ENCODE measurements at places on chromosomes 4 and X. TPM values are rescaled to one million over a fixed set of nuclear protein-coding genes. Genes with fewer than 3 reads are reported as not detected.

DNA sequence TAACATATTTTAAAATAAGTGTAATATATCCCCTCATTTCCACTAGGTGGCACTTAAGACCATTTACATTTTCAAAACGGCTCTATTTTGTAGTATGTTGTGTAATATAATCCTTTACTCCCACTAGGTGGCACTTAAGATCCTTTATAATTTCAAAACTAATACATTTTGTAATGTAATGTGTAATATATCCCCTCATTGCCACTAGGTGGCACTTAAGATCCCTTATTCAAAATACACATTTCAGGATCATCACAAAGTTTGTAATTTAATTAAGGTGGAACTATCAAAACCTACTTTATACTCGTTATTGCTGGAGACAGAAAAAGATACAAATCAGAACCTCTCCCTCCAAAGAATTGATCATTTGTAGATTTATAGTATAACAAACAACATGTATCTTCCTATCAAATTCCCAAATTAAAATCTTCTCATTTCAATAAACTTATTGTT is 132.5 kb downstream of the ARHGAP6 start:
- no peaks in the 10 kb centered on the region for H3K36me3 ChIP-seq
- no peak for DNase-seq
- H3K27ac ChIP-seq = no peak overlapping the region
- H3K4me3 ChIP-seq = no peak overlapping the region
- H3K27me3 ChIP-seq = peaks cover under 1% of the 10 kb centered on the region

GRCh38 chrX:80808881-80809411 is 731 bp downstream of the BRWD3 start:
- peak overlapping the region; percentile 61 for H3K4me3 ChIP-seq
- H3K36me3 ChIP-seq = no peaks in the 10 kb centered on the region
- H3K27me3 ChIP-seq = no peaks in the 10 kb centered on the region
- H3K4me1 ChIP-seq = no peaks in the 10 kb centered on the region

PIR gene
- 19.8 TPM for total RNA-seq

- peaks cover 62% of the 10 kb centered on the region for H3K4me1 ChIP-seq
- DNase-seq = no peak
- no peak overlapping the region for H3K4me3 ChIP-seq
- H3K27me3 ChIP-seq = no peaks in the 10 kb centered on the region
Observed at GRCh38 chr4:8435656-8436121, 4.8 kb downstream of the ACOX3 start.

SSX2B gene
- not detected for total RNA-seq

DNA sequence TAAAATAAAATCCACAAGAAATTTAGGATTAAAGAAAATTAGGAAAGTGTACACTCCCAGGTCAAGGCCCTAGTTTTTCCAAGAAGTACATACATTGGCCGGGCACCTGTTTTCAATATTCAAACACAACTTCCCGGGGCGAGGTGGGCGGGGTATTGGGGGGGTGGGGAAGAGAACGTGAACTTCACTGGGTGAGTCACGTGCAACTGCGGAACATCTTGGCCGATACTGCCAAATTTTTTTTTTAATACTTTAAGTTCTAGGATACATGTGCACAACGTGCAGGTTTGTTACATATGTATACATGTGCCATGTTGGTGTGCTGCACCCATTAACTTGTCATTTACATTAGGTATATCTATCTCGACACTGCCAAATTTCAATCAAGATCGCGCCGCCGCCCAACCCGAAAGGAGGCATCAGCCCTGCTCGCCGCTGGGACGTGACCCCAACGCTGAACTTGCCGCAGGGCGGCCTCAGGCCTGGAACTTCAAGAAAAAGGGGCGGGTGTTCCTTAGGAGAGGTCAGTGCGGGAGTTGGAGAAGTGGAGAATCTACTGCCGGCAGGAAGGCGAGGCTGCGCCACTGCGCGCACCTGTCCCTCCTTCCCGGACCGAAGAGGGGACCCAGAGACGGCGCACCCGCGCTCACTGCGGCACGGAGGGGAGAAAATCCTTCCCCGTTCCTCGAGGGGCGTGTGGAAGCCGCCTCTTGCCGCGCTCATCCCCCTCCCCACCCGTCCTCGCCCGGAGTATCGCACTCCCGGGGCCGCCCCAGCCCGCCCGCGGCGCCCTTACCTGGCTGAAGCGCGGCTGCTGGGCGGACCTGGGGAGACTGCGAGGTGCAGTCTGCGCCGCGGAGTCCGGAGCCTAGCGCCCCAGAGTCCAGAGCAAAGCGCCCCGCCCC is at the start of gene TEC:
TSS of gene TEC (minus strand) at position 883 of the 905 bp plus-strand sequence. CDS start 41,224 bp downstream, outside the sequence.
- peak within 1 kb of the TSS; percentile 59 for H3K27ac ChIP-seq
- H3K27me3 ChIP-seq = no peaks in the 10 kb centered on the region
- H3K36me3 ChIP-seq = no peaks in the 10 kb centered on the region
- H3K4me1 ChIP-seq = no peaks in the 10 kb centered on the region

DNA sequence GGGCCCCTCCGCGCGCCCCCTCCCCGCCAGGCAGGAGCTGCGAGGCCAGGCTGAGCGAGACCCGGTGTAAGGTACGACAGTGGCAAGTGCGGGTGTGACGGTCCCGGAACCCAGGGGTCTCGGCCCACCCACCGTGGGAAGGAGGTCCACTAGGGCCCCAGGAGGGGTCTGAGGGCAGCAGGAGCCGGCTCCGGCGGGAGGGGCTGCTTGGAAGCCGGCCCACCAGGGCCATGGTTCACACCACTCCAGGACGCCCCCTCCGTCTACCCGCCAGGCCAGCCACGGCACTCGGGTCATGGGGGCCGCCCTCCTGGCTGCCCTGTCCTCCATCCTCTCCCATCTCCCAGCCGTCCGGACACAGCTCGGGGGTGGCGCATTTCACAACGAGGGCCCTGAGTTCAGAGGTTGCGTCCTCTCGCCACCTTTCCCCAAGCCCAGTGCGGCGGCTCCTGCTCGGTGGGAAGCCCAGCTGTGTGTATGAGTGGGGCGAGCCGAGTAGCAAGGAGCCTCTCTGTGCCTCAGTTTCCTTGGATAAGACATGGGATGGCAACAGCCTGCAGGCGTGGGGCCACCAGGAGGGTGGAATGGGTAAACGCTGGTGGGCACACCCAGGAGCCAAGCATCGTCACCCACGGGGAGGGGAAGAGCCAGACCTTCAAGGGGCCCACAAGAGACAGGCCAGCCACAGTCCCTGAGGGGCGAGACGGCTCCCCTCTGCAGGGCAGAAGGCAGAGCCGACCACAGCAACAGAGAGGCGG is 81.3 kb downstream of the FAM53A start:
- H3K27ac ChIP-seq = no peak overlapping the region
- no peak for DNase-seq
- no peak overlapping the region for H3K4me3 ChIP-seq
- no peaks in the 10 kb centered on the region for H3K4me1 ChIP-seq
- H3K36me3 ChIP-seq = no peaks in the 10 kb centered on the region
- no peaks in the 10 kb centered on the region for H3K27me3 ChIP-seq

DNA sequence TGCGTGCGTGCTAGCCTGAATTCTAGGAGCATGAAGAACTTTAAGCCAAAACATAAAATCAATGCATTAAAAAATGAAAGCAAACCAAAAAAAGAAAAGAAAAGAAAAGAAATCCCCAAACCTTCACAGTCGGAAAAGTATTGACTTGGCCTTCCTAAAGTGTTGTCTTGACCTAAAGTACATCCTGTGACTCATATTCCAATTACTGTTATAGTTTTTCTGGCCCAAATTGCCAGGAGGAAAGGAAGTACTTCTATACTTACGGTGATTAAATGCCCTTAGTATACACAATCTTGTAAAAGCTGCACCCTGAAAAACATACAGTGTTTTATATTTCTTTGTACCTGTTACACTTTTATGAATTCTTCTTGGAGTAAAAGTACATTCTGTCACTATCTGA is 512.8 kb downstream of the ANKRD50 start:
- no peaks in the 10 kb centered on the region for H3K27me3 ChIP-seq
- no peak overlapping the region for H3K27ac ChIP-seq
- DNase-seq = no peak
- H3K36me3 ChIP-seq = no peaks in the 10 kb centered on the region

- H3K27me3 ChIP-seq = no peaks in the 10 kb centered on the region
- H3K4me3 ChIP-seq = no peak overlapping the region
- H3K36me3 ChIP-seq = no peaks in the 10 kb centered on the region
Observed at GRCh38 chr4:68592673-68593072, 16.6 kb upstream of the UGT2B17 start.

ATOH1 gene
- total RNA-seq = not detected

ITIH6 gene
- not detected for total RNA-seq

DNA sequence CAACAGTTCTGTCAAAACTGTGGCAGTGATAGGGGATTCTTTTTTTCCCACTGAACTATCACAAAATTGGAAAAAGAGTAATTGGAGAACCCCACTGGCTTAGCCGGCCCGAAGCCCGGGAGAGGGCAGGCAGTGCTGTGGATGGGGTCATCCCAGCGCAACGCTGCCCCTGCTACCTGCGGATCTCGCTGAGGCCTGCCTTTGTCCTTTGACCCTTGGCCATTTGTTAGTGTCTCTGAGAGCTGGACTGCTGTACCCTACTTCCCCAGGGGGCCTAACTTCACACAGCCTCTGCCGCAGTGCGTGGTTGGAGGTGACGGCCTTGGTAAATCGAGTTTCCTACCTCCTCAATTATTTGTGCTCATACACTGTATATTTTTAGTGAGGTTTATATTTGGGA is 43.0 kb upstream of the MSANTD1 start:
- no peak for DNase-seq
- H3K4me3 ChIP-seq = no peak overlapping the region
- no peak overlapping the region for H3K27ac ChIP-seq
- H3K4me1 ChIP-seq = no peaks in the 10 kb centered on the region

DNA sequence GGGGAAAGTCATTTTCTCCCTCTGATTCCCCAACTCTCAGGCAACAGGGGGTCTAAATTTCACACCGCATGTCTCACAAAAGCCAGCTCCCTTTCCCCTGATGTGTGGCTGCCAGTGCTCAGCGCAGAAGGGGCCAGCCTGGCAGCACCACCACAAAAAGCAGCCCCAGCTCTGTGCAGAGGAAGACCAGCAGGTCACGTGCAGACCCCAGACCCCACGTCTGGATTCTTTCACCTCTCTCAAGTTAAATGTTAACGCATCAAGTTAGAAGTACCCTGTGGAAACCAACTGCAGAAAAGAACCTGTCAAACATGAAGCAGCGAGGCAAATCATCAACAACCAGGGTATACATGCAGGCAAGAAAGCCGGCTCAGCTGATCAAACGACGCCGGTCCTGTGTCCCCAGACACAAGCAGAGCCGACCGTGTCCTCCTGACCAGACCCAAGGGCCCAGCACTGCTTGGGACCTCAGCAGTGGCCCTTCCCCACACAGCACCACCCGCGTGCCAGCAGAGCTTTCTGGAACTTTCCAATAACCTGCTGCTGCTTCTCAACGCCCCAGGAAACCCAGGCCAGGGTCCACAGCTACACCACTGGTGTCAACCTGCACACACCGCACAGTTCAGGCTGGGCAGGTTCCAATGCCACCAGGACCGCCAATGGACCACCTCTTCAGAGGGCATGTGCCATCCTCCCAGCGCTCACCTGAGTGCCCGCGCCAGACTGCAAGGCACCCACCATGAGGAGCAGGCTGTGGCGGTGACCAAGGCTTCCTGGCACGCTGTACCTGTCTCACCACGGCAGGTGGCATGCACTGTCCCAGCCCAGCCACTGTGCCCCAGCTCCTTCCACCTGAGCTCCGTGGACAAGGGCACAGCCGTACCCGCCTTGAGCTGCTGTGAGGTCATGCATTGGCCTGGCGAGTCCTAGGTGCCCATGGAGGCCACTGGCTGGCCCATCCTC is 4.0 kb downstream of the LRPAP1 start:
- peaks cover 17% of the 10 kb centered on the region for H3K4me1 ChIP-seq
- H3K36me3 ChIP-seq = peaks cover 57% of the 10 kb centered on the region
- no peak for DNase-seq
- no peak overlapping the region for H3K27ac ChIP-seq

GRCh38 chrX:153460826-153461225 is 9.6 kb downstream of the HAUS7 start:
- DNase-seq = no peak
- H3K27ac ChIP-seq = no peak overlapping the region
- no peak overlapping the region for H3K4me3 ChIP-seq
- H3K36me3 ChIP-seq = no peaks in the 10 kb centered on the region

DNA sequence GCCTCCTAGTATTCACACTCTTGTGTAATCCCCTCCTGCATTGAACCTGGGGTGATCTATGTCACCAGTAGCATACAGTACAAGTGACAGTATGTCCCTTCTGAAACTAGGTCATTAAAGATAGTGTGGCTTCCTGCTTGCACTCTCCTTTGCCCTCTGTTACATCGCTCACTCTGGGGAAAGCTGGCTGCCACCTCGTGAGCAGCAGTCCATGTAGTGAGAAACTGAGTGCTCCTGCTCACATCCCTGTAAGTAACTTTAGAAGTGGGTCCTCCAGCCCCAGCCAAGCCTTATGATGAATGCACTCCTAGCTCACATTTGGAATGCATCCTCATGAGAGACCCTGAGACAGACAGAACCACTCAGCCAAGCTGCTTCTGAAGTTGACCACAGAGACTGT is 89.8 kb upstream of the TNIP3 start:
- H3K4me3 ChIP-seq = no peak overlapping the region
- no peaks in the 10 kb centered on the region for H3K36me3 ChIP-seq
- no peak for DNase-seq
- no peak overlapping the region for H3K27ac ChIP-seq
- no peaks in the 10 kb centered on the region for H3K27me3 ChIP-seq

DNA sequence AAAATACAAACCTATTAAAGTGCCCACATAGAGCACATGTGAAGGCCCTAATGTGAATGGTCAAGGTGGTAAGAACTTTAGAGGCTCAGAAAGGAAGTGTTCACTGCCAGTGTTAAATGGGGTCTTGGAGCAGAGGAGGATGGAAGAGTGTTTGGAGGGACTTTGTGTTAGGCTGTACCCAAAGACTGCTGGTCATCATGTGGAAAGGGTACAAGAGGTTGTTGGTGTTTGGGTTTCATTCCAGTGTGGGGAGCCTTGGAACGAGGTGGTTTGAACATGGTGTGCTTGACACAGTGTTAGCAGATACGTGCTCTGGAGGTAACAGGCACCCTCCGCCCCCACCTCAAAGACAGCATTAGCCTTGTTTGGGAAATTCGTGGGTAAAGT is 73.1 kb downstream of the RAPGEF2 start:
- DNase-seq = no peak
- peak overlapping the region; percentile 47 for H3K27ac ChIP-seq
- H3K4me1 ChIP-seq = peaks cover 23% of the 10 kb centered on the region
- no peaks in the 10 kb centered on the region for H3K27me3 ChIP-seq
- H3K4me3 ChIP-seq = no peak overlapping the region

DNA sequence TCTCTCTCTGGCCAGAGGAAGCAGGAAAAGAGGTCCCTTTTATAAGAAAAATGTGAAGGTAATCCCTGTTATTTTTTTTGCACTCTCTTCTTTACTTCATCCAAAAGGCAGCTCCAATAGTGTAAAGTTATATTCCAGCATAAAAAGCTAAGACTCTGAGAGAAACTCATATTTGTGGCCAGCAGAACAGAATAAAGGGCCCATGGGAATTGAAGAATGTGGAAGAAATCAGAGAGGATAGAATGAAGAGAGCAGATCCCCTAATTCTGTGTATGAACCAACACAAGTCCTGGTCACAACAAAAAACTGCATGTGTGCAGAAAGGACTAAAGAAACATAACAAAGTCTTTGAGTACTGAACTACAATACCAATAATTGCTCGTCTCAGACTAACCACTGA is 22.3 kb downstream of the RPS6KA6 start:
- H3K4me1 ChIP-seq = no peaks in the 10 kb centered on the region
- no peak overlapping the region for H3K27ac ChIP-seq
- no peaks in the 10 kb centered on the region for H3K36me3 ChIP-seq
- DNase-seq = no peak

GRCh38 chrX:39163581-39164126 is 362.4 kb downstream of the MID1IP1 start:
- DNase-seq = no peak
- H3K36me3 ChIP-seq = no peaks in the 10 kb centered on the region
- H3K4me1 ChIP-seq = no peaks in the 10 kb centered on the region
- H3K4me3 ChIP-seq = no peak overlapping the region
- no peaks in the 10 kb centered on the region for H3K27me3 ChIP-seq

- H3K4me3 ChIP-seq = no peak overlapping the region
- H3K27ac ChIP-seq = no peak overlapping the region
- H3K36me3 ChIP-seq = no peaks in the 10 kb centered on the region
Observed at GRCh38 chr4:172996571-172997216, 171.9 kb upstream of the GALNT7 start.

KLKB1 gene
- total RNA-seq = 0.98 TPM
